HepG2 (cell line): ENCODE measurements at places on chromosomes 2 and 18. TPM values are rescaled to one million over a fixed set of nuclear protein-coding genes. Genes with fewer than 3 reads are reported as not detected.

The CAPN14 gene
- not detected in 2 replicates for total RNA-seq

GRCh38 chr2:205477016-205477705 lies 205.1 kb upstream of the NRP2 start:
- no peak for DNase-seq

The TWSG1 gene
- total RNA-seq: 8.0 and 9.4 TPM in 2 replicates

DNA sequence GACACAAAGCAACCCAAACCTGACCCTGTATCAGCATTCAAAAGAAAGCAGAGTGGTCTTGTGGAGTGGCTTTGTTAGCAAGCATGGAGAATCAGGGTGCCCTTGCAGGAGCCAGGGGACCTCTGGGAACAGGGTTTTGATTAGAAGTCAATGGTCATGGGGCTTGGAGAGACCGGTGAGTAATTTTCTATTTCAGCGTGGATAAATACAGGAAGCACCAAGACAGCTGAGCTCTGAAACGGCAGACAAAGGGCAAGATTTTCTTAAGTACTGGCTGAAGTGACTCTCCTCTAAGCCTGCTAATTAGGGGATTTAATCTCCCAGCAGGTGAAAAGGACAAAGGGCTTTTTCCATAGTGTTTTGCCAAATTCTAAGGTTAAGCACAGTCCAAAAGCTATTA lies 78.0 kb upstream of the GAREM1 start:
- DNase-seq: no peak

GRCh38 chr2:198004921-198005829 lies 200.8 kb downstream of the PLCL1 start:
- DNase-seq: no peak

DNA sequence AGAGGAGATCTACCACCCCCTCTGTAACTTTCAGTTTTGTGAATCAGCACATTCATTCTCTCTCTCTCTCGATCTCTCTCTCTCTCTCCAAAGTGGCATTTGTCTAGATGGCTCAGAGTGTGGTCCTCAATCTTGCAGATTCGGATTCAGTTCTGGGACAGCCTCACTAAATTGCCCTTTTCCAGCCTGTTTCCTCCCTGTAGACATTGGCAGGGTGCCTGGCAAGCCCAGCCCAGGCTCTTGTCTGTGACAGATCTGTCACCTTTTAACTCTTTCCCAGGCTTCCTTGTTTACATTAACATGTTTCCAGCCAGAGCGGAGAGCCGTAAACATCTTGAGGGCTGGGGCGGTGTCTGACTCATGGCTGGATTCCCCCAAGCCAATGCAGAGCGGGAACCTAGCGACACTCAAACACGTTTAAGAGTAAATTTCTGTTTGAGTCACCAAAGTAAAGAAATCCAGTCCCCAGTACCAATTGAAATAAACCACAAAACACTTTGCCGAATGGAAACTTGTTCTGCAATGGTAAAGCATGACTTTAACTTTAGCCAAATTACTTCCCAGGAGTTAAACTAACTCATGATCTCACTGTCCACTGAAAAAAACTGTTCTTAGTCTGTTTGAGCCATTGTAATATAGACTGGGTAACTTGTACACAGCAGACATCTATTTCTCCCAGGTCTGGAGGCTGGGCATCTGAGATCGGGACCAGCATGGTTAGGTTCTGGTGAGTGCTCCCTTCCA lies 6.6 kb upstream of the CYP27C1 start:
- peak; percentile 33 for DNase-seq

The STAM2 gene
- total RNA-seq: 24.1 and 29.2 TPM in 2 replicates

The MARCHF7 gene
- 88.5 and 156 TPM in 2 replicates for total RNA-seq

The AMER3 gene
- total RNA-seq: not detected in 2 replicates

The ANKRD30B gene
- total RNA-seq: not detected in 2 replicates

The TMEM17 gene
- total RNA-seq: 0.22 and 0.28 TPM in 2 replicates

The ARHGEF4 gene
- 0.11 TPM in 1 of 2 replicates, not detected in the other for total RNA-seq

GRCh38 chr2:43348908-43349661 lies 122.7 kb upstream of the ZFP36L2 start:
- no peak for DNase-seq

The NAT8 gene
- total RNA-seq: 1.8 and 1.9 TPM in 2 replicates

DNA sequence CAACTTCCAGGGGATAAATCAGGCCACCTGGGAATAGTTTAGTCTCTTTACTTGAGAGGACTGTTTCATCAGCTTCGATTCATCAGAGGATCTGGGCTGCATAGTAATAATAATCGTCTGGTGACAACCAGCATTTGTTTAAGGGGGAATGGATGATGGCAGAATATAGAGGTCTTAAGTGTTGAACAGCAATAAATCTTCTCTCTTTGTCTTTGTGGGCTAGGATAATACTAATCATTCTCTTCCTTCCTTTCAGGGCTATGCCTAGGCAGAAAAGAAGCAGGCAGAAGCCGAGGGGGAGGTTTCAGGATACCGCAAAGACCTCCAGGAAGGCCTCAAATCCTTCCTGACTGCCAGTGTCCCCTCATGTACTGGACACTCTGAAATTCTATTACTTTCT lies 150.4 kb upstream of the GAREM1 start:
- no peak for DNase-seq

DNA sequence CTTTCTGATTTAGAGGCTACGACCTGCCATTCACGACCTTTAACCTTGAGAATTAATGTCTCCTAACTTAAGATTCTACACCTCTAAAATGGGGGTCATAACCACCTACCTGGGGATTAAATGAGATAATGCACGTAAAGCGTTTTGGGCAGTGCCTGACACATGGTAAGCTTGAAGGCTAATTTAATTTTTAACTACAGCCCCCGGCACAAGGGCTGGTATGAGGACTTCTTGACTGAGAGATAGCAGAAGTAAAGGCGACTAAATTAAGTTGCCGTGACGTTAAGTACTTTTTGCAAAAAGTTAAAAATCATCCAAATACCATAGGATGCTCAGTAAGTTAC lies 549 bp downstream of the MRPL35 start:
- DNase-seq: no peak

GRCh38 chr2:20674309-20674965 lies 7.5 kb downstream of the GDF7 start:
- DNase-seq: no peak

DNA sequence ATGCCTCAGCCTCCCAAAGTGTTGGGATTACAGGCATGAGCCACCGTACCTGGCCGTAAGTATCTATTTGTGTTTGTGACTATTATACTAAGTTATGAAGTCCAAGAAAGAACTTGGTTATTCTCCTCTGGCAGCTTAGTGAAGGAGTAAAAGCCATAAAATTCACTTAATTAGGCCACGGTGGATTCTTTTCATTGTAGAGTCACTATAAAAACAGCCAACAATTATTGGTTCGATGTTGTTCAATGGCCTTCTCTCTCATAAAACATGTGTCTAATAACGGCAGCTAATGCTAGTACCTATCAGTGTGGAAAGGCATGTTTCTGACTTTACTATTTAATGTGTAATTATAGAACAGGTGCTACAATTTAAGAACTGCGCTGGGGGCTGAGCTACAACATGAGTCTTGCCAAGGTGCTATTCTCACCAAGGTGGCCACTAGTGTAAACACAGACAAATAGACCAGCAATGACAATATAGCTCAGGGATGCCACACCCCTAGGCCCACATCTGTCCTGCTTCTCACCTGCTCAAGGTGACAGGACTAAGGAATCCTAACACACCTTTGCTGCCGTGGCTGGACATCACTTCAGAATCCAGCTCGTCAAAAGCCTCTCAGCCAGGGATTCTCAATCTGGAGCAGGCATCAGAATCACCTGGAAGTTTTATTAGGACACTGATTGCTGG lies 17.2 kb downstream of the ATP8B1 start:
- DNase-seq: no peak

- no peak for DNase-seq
Observed at GRCh38 chr2:63049211-63049969, 1.2 kb upstream of the OTX1 start.

DNA sequence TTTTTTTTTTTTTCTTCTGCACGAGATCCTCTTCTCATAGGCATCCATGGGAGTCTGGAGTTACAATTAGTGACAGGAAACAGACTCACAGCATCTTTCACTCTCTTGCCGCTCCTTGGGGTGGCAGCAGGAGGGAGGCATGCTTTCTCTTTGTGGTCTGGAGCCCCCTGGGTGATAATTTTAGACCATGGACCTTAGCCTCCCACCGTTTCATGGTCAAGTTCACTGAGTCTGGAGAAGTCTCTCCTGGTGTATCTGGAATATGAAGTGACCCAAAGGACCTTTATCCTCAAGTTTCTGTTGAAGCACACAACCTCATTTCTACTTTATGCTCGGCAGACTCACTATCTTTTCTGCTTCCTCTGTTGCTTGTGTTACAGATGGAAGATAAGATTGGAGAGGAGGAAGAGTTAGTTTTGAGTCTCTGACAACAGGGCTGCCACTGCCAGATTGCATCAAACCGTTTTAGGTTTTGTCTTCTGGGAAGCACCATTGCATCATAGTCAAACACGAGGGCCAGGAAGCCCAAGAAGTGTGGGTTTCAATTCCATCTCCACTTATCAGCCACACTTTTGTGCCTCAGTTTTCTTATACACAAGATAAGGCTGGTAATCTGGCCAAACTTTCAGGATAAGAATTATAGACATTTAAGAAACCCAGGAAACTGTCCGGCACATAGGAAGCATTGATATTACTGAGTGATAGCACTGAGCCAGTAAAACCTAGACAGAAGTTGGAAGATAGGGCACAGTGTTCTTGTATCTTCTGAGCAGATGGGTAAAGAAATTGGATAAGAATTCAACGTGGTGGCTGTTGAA lies 62.3 kb downstream of the ADCYAP1 start:
- DNase-seq: no peak

DNA sequence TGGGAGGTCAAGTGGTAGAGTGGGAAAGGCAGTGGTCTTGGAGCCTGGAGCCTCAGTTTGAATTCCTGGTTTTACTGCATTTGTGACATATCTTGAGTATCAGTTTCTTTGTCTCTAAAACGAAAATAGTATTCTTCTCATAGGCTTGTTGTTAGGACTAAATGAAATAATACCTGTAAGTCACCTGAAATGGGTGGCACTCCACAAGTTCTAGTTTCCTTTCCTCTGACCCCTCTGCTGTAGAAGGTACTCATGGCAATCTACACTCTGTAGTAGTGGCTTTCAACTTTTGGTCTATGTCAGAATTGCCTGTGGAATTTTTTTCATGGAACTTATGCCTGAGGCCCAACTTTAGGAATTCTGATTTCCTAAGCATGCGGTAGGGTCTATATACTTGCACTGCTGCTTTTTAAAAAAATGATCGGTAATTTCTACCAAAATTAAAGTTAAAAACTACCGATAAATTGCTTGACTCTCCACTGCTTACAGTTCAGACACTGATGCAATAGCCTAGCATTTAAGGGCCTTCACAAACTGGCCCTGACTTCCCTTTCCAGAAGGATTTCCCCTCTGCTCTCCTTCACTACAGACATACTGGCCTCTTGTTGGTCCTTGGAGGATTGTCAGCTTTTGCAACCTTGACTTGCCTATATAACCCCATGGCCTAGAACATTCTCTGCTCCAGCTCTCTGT lies 47.2 kb downstream of the PLEK start:
- no peak for DNase-seq

DNA sequence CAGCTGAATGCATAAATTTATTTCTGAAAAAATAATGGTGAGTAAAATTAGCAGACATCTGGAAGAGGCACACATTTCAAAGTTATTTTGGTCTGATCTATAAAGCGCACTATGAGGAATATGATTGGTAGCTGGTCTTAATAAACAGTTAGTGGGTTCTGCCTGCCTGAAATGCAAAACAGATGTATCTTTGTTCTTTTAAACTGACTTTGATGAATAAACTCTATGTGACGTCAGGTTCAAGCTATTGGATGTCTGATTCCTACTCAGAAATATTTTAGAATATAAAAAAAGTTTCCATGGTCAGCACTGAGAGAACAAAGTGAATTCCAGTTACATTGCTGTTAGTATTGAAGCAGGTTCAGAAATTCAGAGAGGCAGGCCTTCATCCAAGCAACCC lies 136.4 kb downstream of the TPGS2 start:
- no peak for DNase-seq

- DNase-seq: peak; percentile 65
Observed at GRCh38 chr2:215611609-215612386, 175.9 kb upstream of the FN1 start.

The PLEK gene
- not detected in 2 replicates for total RNA-seq

GRCh38 chr2:169173876-169174275 lies 104.5 kb downstream of the DHRS9 start:
- DNase-seq: no peak

DNA sequence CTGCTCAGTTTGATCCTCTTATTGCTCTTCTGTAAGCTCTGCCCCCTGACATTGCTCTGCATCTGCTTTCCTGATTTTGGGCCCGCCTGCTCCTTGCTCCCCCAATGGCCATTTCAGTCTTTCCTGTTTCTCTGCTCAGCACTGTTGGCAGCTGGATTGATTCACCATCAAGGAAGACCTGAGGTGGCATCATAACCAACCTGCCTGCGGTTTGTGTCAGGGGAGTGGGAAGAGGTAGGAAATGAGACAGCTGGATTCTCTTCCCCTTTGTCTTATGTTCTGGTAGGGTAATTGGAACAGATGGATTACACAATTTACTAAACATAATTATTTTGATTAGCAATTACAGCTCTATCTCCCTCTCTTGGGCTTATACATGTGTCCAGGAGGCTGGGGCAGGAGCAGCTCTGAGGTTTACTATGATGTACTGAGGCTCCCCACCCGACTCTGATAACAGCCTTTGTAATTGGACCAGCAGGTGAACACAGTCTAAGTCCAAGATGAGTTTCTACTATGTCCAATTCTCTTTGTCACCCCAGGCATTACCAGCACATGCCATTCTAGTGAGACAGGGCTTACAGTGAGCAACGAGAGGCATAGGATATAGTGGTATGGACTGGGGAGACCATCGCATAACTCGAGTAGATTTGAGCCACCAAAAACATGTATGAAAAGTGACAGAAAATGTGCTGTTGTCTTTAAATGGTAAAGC lies 151.8 kb upstream of the MMADHC start:
- DNase-seq: no peak

GRCh38 chr2:105400138-105400540 lies 1.3 kb upstream of the FHL2 start:
- DNase-seq: no peak
